ENCODE measurements at places on chromosomes 1 and 21.

DNA sequence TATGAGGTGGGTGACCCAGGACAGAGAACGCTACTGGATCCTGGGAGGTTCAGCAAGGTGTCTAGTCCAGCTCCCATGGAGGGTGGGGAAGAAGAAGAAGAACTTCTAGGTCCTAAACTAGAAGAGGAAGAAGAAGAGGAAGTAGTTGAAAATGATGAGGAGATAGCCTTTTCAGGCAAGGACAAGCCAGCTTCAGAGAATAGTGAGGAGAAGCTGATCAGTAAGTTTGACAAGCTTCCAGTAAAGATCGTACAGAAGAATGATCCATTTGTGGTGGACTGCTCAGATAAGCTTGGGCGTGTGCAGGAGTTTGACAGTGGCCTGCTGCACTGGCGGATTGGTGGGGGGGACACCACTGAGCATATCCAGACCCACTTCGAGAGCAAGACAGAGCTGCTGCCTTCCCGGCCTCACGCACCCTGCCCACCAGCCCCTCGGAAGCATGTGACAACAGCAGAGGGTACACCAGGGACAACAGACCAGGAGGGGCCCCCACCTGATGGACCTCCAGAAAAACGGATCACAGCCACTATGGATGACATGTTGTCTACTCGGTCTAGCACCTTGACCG, 8.6 kb upstream of the PIGV start:
- no peak for DNase-seq

GRCh38 chr1:212585210-212585609, 23.4 kb upstream of the ATF3 start:
- no peak for DNase-seq

DNA sequence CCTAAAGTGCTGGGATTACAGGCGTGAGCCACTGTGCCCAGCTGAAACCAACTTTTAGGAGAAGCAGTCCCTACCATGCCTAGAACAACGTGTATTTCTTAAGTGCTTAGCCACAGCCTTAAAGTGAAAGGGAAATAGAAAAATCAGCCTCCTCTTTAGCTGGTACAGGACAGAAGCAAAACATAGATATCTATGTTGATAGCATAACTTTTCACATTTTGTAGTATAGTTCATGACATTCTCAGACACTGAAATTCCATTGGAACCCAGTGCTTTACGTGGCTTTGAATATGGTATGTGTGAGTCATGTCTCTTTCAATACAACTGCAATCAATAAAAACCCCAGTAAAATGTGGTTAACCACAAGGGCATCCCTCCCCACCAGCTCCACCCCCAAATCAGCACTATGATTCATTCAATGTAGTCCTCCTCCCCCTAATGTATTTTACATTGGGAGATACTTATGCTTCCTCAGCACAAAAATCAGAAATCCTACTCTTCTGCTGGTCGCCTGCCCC, 32.1 kb downstream of the TGFB2 start:
- DNase-seq = no peak

DNA sequence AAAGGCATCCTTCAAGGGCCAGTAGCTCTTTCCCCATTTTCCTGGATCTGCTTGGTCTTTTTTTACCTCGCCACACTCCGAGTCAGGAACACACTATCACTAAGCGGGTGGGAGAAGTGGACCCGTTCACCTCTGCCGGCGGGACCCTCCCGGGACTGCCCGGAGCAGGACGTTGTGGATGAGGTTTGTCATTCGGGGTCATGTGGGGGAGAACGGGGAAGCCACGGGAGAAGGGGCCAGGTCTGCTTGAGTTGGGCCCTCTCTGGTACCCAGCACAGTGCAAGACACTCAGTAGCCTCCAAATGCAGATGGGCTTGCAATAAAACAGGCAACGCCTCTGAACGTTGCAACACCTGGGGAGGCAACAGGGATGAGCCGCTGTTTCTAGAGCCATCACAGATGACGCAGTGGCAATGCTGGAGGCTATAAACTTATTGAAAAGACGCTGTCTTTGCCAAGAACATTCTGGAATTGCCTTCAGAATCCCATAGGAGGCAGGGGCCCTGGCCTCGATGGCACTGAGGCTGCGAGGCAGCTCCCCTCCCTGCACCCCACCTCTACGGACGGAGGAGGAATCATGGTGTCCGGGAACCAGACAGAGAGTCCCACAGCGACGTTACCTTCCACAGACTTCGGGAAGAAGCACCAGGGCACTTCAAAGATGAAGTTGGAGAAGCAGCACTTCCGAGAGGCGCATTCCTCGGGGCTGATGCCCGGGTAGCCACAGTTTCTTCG, 3.8 kb downstream of the TFF2 start:
- DNase-seq = no peak

- no peak for DNase-seq
Observed at GRCh38 chr1:118992868-118993699, 4.9 kb upstream of the TBX15 start.

GRCh38 chr1:53449693-53450092, 9.5 kb upstream of the DMRTB1 start:
- no peak for DNase-seq

DNA sequence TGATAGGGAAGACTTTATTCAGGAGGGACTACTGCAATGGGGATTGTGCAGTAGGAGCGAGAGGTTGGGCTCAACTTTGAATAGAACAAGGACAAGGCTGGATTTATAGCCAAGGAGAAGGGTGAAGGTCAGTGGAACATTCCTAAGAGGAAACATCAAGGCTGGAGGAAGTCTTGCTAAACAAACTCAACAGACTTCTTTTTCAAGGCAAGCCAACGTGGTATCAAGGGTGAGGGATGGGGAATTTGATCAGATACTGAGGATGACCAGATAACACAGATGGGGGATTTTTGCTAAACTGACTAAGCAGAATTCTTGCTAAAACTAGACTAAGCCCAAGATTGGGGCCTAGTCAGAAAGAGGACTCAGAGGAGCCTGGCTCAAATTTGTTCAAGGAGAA, 107.3 kb downstream of the DUSP10 start:
- DNase-seq = no peak

GRCh38 chr1:202319381-202320080, 22.2 kb downstream of the UBE2T start:
- DNase-seq = no peak

- DNase-seq = no peak
Observed at GRCh38 chr1:153734396-153735089, 6.7 kb downstream of the INTS3 start.

DNA sequence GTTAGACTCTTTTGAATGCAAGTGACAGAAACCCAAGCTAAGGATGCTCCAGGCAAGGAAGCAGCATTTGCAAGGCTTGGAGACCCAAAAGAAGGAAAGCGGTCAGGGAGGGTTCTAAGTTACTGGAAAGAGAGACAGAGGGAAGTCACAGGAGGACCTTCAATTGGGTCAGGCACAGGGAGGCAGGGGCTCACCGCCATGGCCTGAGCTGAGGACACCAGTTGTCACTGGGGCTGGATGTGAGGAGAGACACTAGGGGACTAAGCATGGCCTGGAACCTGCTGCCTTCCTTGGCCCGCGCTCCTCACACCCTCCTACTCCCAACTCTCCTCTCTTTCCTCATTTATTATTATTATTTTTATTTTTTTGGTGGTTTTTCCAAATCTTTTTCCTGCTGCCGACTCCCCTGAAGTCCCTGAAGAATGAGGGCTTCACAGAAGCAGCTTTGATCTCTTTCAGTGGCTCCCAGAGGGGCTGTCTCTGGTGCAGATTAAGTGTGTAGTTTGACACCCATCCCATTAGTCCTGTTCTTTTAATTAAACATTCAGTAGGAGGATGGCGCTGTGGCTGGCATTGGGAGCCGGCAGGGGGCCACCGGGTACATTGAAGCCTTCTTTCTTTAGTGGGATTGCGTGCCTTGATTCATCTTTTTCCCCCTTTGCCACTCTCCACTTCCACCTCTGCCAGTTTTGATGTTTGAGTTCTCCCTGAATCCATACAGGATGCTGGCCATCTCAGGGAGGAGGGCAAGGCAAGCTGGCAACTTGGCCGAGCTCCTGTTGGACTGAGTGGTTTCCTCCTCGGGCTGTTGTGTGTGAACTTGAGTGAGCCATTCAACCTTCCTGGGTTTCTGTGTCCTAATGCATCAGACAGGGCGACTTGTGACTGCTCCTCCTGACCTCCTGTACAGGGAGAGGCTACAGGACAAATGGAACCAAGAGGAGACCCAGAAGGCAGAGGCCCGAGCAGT, 59.3 kb downstream of the MDM4 start:
- DNase-seq = no peak

- no peak for DNase-seq
Observed at GRCh38 chr1:14549897-14550620, 48.4 kb upstream of the KAZN start.

DNA sequence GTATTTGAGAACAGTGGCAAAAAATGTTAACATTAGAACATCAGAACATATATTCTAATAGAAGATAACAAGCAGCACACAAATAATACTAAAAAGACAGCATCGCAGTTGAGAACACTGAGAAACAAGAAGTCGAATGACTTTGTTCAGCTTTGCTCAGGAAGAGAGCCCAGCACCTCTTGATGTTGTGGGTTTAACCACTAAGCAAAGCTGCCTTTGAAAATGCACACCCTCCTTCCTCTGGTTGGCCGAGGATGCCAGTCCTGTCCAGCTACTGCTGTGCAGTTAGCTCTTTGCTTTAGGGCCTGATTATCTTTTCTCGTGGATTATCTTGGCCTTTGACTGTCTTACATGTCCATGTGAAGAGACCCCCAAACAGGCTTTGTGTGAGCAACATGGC, 60.5 kb downstream of the SPATA46 start:
- no peak for DNase-seq

DNA sequence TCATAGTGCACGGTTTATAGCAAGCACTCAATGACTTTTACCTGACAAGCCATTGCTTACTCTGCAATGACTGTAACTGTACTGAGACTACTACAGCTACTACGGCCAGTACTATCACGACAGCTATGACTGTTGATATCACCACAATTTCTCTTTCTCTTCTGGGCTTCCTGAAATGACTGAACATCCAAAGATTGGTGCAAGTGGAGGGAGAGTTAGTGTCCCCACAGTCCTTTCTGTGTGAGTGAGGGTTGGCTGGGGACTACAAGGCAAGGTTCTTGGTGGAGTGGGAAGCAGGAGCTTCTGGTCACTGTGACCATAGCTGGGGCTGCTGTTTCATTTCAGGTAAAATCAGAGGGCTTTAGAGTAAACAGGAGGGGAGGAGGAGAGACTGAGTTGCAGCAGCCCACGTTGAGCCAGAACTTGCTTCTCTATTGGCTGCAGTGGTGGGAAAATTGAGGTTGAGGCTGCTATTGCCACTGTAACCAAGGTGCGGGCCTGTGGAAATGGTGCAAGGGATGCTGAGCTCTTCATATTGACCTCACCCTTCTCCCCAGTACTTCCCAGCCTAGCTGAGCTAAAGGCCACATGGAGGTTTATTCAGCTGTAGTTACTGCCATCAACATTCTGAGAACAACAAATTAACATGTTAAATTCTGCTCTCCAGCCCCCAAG, 14.1 kb upstream of the IL10 start:
- no peak for DNase-seq

- DNase-seq = no peak
Observed at GRCh38 chr1:7587108-7587772, 183.9 kb upstream of the VAMP3 start.

DNA sequence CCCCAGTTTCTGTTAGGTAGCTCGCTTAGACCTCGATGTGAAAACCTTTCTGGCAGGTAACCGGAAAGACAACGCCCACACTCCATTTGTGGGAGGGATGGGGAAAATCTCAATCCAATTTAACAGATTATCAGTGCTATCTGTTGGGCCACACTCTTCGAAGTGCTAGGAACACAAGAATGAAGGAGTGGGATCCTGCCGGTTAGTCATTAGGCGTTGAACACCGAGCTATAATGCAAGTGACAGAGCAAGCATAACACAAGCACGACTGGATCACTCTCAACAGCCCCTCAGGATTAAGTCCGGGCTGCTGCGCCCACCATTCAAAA, 531 bp downstream of the SNIP1 start:
- DNase-seq = no peak

GRCh38 chr1:234490793-234491479, 12.0 kb upstream of the TARBP1 start:
- DNase-seq = no peak

- DNase-seq = no peak
Observed at GRCh38 chr1:219324629-219325367, 151.1 kb downstream of the LYPLAL1 start.
